ENCODE measurements at places on chromosomes 2 and 18.

- no peak for DNase-seq
These were observed 292.5 kb upstream of the HDAC4 start for GRCh38 chr2:239693330-239693729.

DNA sequence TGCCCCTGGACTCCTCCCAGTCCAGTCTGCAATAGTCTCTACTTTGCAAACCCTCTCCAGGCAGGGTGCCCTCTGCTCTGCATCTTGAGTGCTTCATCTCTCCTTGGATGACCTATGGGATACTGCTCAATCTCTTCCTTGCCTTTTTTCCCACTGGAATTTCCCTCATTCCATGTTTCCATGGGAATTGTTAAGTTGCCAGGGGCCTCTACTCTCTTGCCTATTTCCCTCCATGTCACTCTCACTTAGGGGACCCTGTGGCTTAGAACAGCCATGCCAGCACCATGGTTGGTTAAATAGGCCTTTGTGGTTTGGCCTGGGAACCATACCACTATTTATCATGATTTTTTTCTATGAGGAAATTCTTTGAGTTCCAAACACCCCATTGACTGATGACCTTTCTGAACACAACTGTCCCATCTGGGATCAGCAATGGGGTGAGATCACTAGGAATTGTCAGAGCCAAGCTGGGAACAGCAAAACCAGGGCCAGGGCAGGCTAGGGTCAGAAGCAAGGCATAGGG lies 91.4 kb upstream of the RBMS1 start:
- no peak for DNase-seq

DNA sequence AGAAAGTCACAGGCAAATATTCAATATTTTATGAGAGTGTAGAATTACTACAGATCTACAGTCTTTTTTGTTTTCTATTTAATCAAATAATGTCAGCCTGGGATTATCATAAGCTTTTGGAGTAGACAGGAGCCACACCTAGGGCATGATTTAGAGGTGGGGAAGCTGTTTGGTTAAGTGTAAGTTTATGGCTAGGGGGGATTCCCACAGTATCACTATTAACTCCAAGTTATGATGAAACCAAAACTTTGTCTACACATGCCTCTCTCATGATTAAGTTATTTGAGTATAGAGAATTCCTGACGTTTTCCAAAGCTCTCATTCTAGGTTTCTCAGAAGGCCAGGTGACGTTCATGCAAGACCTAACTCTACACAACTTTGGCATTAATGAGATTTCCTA lies 2.1 kb downstream of the SERPINB10 start:
- no peak for DNase-seq

GRCh38 chr18:54205959-54206358 lies 18.5 kb downstream of the MBD2 start:
- no peak for DNase-seq

DNA sequence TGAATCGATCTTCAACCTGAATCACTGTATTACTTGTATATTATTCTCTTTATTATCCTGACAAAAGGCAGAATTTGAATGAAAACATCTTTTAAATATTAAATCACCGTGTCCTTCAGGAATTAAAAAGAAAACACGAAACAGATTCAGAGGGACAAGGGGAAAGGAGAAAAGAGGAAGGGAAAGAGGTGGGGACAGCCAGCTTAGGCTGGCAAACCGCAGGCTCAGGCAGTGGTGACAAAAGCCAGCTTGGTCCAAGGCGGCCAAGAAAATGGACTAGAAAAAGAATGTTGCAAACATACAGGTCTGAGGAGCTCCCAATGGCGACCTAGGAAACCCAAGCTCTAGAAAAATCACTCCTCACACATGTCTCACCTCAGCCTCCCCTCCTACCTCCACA lies 6.8 kb downstream of the B4GALT6 start:
- no peak for DNase-seq

GRCh38 chr2:146661473-146662096 lies 1183.2 kb upstream of the ACVR2A start:
- DNase-seq, result no peak

- DNase-seq, result no peak
These were observed 32.0 kb upstream of the TFCP2L1 start for GRCh38 chr2:121316986-121317385.

DNA sequence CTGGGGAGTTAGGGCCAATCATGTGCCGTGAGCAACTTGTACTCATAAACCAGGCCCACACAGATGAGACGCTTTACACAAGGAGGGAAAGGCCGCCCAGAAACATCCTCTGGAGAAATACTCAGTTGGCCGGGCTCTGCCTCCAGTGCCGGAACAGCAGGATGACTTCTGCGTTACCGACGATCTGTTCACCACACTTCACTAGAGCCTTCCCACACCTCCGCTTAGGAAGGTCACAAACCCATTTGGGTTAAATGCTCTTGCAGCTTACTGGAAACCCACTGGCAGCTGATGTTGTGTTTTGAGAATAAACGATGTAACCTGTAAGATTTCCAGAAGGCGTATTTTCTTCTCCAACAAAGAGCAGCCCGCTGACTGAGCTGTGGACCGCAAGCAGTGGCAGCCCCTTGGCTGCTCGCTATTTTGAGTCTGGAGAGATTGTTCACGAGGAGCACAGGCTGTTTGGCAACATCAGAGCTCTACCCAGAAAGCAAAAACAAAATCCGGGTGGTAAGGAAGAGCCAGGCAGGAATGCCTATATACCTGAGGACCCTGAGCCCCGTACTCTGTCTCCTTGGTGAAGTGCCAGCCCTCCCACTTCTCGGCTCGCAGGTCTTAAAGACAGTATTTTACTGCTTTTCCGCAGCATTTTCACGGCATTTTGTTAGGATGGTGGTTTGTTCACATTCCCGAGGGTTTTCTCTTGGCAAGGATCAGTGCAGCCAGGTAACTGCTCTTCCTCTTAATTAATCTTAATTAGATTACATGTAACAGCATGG lies 44.0 kb downstream of the COLEC12 start:
- no peak for DNase-seq

- no peak for DNase-seq
These were observed 10.9 kb upstream of the CNRIP1 start for GRCh38 chr2:68330691-68331090.

- no peak for DNase-seq
These were observed 112.7 kb upstream of the TACR1 start for GRCh38 chr2:75311993-75312392.

DNA sequence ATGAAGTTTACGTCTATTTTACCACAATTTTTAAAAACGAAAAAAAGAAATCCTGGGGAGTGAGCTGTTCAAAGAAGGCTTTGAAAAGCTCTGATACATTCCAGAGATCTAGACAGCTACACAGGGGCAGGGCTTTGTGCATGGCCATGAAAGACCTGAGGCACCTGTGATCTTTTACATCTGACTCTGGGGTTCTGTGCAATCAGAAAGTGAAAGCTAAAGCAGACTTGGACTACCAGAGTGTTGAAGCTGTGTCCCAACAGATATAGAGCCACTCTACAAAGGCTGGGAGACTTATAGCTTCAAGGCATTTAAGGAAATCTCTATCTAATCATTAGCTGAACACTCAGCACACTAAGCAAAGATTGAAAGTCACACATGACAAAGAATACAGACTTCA lies 34.1 kb downstream of the PARD6G start:
- DNase-seq, result no peak

DNA sequence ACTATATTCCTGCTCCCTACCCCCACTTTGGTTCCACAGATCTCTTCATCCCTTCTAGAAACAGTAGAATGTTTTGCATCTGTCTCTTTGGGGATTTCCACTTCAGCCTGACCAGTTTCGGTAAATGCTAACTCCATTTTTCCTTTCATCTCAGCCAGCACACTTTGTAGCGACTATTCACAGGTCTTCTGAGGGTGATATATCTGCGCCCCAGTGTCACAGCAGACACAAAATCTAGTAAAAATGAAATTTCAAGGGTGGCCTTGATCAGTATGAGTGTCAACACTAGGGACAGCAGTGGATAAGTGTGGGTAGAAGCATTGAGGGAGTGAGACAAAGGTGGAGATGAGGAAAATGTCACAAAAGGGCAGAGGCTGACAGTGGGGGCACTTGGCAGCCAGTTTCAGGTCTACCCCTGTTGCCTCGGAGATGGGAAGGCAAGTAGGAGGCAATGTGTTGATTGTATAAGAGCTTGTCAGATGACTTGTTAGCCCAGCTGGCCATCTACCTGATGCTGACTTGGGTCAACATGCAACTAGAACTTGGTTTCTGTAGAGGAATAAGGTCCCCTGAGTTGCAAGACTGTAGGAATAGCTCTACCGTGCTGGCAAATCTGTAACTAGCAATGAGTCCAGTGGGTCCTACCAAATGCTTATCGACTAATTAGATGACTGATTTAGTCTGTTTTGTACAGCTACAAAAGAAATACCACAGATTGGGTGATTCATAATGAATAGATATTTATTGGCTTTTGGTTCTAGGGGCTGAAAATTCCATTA lies 60.7 kb downstream of the CXCR4 start:
- no peak for DNase-seq

DNA sequence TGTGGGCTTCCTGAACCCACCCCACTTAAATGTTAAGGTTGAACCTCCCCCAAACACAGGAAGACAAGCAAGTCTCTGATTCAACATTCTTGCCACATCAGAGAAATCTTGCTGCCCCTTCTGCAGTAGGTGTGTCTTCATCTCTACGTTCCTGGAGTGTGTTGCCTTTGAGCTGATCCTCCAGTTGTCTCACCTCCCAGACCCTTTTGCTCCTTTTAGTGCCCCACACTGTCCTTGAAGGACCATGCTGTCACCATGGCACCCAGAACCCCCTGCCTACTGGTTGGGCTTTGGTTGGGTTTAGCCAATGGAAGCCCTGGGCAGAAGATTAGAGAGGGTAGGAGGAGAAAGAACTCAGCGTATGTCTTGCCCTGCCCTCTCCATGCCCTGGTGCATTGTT lies 10.7 kb downstream of the CAB39 start:
- no peak for DNase-seq

DNA sequence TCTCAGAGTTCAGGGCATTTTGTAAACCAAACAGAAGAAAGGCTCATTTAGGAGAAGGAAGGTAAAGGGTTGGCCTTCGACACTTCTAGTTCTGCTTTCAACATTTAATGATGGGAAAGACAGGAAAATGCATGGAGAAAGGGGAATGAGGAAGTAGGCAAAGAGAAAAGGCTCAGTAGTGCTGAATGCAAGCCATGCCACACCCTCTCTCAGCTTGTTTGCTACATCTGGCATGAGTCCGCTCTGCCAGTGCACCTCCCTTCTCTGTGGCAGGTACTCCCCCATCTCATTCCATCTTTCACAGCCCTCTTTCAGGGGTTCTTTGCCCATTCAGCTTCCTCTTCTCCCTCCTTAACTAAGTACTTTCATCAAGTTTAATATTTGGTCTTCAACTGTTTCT lies 120.9 kb upstream of the ITGB6 start:
- no peak for DNase-seq

- DNase-seq, result no peak
These were observed 135.9 kb downstream of the ATAD2B start for GRCh38 chr2:23791030-23791429.

- no peak for DNase-seq
These were observed 88.7 kb upstream of the LCLAT1 start for GRCh38 chr2:30358351-30358750.

GRCh38 chr2:26430826-26431225 lies 29.1 kb downstream of the DRC1 start:
- DNase-seq, result no peak

DNA sequence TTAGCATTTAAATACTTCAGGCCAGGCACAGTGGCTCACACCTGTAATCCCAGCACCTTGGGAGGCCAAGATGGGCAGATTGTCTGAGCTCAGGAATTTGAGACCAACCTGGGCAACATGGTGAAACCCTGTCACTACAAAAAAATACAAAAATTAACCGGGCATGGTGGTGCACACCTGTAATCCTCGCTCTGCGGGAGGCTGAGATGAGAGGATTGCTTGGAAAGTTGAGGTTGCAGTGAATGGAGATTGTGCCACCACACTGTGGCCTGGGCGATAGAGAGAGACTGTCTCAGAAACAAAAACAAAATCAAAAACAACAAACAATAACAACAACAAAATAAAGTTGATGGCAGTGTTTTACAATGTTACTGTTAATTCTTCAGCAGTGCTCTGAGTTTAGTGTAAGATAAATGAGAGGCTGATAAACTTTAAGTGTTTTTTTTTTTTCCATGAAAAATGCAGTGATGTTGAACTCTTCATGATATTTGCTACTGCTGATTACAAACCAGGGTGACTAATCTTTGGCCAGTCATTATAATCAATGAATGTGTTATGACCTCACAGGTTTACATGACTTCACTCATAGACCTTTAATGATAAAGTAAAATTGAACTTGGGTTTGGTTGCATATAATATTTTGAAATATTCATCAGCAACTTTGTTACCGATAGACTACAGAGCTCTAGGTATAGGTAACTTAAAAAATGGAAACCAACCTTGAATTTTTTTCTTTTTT lies 2.5 kb downstream of the ITGAV start:
- DNase-seq, result no peak

GRCh38 chr2:75675908-75676307 lies 29.3 kb downstream of the MRPL19 start:
- no peak for DNase-seq

DNA sequence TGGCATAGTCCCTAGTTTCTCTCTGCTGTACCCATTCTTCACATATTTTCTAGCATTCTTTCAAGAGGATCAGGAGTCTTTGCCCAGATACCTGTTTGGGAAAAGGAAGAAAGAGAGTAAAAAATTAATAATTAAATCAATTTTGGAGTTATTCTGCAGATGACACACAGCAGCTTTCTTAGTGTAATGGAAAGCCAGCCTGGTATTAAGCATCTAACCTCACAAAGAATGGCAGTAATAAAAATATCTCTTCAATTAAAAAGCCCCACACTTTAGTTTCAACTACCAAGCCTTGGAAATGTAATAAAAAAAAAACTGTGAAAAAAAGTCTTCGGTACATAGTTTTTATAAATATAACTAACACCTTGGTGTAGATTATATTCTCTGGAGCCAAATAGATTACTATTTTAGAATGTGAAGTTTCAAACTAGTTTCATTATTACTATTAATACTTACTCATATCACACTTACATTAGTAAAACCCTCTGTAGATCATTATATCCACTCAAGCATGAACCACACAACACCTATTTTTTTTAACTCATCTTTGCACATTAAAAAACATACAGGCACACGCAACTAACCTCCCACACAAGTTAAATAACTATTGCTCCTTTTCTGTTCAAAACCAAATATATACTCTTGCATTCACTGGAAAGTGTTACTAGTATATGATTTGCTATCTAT lies 90.9 kb downstream of the GPD2 start:
- DNase-seq, result no peak

DNA sequence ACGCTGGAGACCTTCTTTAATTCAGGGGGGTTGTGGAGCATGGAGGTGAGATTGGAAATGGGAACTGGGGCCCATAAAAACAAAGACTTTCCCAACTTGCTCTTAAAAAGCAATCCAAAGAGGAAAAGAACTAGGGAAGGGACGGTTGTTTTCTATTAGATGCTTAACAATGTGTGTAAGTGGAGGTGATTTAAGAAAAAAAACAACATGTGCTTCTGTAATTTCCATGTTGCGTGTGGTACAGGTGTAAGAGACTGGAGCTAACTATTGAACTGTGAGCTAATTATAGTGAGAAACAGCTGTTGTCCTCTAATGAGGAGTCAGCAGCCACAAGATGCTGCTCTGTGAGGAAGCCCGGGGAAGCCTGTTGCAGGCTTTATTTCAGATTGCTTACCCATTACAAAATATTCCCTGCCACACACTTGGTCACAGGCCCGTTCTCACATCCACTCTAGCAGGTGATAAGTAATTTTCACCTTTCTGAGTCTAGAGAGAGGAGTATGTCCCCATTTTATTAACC lies 280.6 kb upstream of the PARD3B start:
- DNase-seq, result no peak

- DNase-seq, result no peak
These were observed 20.9 kb upstream of the AGFG1 start for GRCh38 chr2:227450926-227451654.

GRCh38 chr2:57397550-57398360 lies 648.9 kb upstream of the VRK2 start:
- DNase-seq, result no peak
